Transverse colon (tissue), 4 donors: ENCODE measurements at places on chromosomes 7 and 10.

GRCh38 chr7:127404286-127405072 is 12.0 kb upstream of the ZNF800 start:
- DNase-seq = no peak

GRCh38 chr10:78281627-78282026 is 248.0 kb downstream of the RPS24 start:
- DNase-seq = no peak

GRCh38 chr7:831596-832166 is 595 bp upstream of the SUN1 start:
- no peak for DNase-seq

GRCh38 chr10:78838141-78838657 is 230.6 kb upstream of the ZMIZ1 start:
- DNase-seq = no peak

DNA sequence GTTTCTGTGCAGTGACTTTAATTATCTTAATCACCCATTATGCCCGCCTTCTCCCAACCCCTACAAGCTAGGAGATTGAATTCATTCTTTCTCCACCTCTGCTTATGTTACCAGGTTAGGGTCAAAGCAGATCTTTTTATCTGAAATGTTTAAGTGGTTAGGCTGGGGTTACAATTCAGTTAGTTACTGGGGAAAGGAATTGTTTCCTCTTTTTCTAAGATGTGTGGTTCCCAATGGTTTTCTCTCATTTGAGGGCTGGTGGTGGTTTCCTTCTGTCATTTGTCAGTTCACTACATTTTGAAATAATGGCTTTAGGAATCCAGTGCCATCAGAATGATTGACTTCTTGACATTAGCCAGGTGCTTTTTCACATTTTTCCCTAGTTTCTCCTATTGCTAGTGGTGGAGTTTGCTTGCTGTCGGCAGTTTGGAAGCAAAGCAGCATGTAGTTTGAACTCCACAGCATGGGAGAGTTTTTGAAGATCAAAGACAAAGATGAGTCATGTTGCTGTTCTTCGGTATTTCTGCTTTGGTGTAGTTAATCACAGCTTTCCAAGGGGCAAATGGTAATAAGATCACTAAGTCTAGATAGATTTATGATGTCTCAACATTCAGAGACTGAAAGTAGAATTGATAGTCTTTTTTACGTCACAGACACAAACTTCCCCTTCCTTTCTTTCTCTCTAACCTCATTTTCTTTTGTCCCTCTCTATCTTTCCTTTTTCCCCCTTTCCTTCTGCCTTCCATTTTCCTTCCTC is 168.2 kb downstream of the SND1 start:
- DNase-seq = no peak

DNA sequence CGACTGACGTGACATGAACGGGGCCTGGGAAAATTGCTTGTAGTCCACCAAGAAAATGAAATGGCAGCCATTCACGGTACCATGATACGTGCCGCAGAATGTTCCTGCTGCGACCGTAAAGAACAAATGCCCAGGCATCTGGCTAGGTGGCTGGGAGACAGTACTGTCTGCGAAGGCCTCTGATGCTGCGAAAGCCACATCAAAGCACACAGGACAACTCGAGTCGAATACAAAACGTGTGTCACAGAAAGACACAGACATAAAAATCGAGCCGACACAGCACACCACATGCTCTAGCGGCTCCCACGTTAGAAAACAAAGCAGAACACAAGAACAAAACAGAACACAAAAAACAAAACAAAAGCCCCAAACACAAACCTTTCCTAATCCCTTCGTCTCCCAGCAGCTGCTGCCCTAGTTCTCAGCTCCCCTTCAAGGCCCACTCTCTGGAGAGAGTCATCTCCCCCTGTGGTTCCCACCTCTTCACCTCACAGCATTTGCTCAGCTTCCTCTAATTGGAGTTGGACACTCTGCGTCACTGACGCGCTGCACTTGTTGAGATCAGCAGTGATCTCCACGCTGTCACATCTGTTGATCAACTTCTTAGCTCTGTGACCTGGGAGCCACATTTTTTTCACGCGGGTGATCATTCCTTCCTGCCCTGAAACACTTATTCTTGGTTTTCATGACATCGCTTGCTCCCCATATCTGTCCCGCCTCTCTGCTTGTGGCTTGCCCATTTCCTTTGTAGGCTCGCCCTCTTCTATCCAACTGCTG is 112.2 kb downstream of the CLEC2L start:
- DNase-seq = no peak

- no peak for DNase-seq
Measured at GRCh38 chr7:28037220-28038010, 143.2 kb downstream of the JAZF1 start.

DNA sequence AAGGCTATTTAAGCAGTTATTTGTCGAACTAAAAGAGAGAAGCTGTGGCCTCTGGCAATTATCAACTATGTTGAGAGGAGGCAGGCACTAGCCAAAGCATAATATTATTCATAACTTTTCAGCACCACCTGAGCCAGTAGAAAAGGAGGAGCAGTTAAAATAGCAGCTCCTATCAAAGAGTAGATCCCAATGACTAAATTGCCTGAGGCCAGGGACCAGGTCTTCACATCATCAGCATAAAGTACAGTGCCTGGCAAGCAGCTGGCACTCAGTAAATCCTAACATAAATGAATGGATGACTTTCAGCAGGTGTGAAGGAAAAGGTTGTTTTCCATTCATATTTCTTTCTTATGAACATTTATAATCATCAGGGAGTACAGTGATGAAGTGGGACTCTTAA is 309.0 kb upstream of the IMMP2L start:
- DNase-seq = no peak
